ENCODE measurements at places on chromosomes 5 and 9.

- DNase-seq, result no peak
These were observed 259.7 kb upstream of the ZNF608 start for GRCh38 chr5:125006011-125006685.

GRCh38 chr9:110820381-110820780, 151.8 kb downstream of the MUSK start:
- no peak for DNase-seq

- DNase-seq, result no peak
These were observed 197.5 kb upstream of the SEMA6A start for GRCh38 chr5:116772152-116772501.

GRCh38 chr9:90515510-90515909, 127.1 kb downstream of the DIRAS2 start:
- no peak for DNase-seq

- no peak for DNase-seq
These were observed 91.3 kb upstream of the APC start for GRCh38 chr5:112646139-112646936.

DNA sequence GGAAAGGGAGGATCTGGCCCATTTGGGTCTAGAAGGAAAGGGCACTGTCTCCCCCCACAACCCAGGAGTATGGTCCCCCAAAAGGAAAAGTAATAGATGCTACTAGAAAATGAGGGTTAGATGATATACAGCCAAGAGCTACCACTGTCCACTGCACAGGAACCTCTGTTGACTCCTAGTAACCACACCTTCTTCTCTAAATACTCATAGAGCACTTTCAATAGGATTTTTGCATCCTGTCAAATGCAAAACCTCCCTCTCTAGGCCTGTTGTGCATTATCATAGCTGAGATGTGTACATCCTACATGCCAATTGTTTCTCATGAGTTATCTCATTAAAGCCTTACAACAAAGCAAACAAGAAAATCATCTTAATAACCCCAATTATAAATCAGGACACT, 66.8 kb downstream of the THBS4 start:
- DNase-seq, result no peak

DNA sequence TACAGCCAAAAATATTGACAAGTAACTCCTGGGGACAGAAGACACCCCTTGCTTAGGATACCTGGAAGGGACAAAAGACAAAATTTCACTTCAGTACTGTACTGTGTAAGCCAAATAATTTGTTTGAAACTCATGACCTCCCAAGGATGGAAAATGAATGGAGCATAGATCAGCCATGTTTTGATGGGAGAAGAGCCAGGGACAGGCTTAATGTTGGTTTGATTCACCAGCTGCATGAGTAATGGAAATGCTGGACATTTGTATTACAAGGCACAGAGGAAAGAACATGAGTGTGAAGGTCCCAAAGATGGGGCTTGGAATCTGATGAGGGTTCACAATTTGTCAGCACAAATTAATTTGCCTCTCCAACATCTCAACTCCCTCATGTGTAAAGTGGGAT, 122.8 kb downstream of the ENC1 start:
- DNase-seq, result no peak

DNA sequence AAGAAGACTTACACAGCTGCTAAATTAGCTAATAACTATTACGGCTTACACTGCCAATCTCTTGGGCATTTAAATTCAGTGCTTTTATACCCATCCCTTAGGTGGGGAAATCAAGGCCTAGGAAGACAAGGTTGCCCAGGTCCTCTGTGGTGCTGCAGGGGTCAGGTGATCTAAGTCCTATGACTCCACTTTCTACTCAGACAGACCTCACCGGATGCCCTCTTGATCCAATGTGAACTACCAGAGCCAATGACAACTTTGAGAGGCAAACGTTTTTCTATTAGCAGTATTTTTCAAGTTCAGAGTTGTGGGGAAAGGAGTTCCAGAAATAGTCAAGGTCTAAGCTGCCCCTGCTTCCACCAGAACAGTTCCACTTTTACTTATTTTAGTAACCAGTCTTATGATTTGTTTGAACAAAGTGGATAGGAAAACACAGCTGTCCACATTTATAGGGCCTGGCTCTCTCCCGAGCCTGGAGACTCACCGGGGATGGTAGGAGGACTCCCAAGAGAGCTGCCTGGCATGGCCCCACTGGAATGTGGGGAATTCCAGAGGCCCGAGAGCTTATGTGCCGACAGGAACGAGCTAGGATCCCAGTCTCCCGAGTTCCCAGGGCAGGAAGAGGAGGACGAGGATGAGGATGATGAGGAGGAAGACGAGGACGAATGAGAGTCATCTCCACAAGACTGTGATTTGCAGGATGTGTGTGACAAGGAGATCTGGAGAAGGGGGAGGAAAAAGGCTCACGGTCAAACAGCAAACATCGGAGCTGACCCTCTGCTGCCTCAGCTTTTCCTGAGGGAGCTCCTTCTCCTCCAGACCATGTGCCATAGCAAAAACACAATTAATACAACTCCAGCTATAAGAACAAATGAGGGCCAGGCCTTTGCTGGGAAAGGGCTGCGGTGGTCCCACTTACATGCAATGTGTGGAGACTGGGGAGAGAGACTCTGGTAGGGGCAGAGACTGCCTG, 16.7 kb downstream of the FAM193B start:
- DNase-seq, result peak; percentile 52

- no peak for DNase-seq
These were observed at the start of gene ANKRD33B for GRCh38 chr5:10563945-10564837. Gene ANKRD33B (plus strand): TSS chr5:10564070. CDS start chr5:10564468, 398 bp downstream.

All from BJ (cell line).